ENCODE measurements at places on chromosomes 12 and 14.
A peak's percentile ranks its signal among the peaks of the same experiment; 100 is the strongest.

- H3K27me3 ChIP-seq: peaks cover 6% of the 10 kb centered on the region
- no peaks in the 10 kb centered on the region for H3K36me3 ChIP-seq
- H3K4me3 ChIP-seq: no peak overlapping the region
- no peak overlapping the region for H3K27ac ChIP-seq
Observed at GRCh38 chr14:96160913-96161310, 43.7 kb upstream of the BDKRB2 start.

- no peaks in the 10 kb centered on the region for H3K4me1 ChIP-seq
- DNase-seq: no peak
- no peaks in the 10 kb centered on the region for H3K27me3 ChIP-seq
- H3K27ac ChIP-seq: no peak overlapping the region
Observed at GRCh38 chr14:97618917-97619690, 821.9 kb downstream of the VRK1 start.

DNA sequence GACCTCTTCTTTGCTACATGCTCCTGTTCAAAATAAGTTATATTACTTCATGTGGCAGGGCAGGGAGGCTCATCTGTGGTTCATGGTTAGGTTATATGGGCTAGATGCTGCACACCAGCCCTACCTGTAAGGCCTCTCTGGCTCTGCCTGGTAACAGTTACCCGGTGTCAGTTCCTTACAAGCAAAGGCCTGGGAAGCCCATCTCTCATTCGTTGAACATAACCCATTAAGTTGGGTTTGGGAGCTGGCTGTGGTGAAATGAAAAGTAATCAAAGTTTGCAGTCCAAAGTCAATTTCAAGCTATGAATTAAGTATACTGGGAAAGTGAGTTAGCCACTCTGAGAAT is 183.2 kb downstream of the PPM1H start:
- H3K4me1 ChIP-seq: no peaks in the 10 kb centered on the region
- H3K4me3 ChIP-seq: no peak overlapping the region
- DNase-seq: no peak
- no peaks in the 10 kb centered on the region for H3K36me3 ChIP-seq
- no peak overlapping the region for H3K27ac ChIP-seq

- H3K36me3 ChIP-seq: no peaks in the 10 kb centered on the region
- no peaks in the 10 kb centered on the region for H3K27me3 ChIP-seq
- H3K4me3 ChIP-seq: no peak overlapping the region
- peaks cover 8% of the 10 kb centered on the region for H3K4me1 ChIP-seq
- no peak overlapping the region for H3K27ac ChIP-seq
Observed at GRCh38 chr12:116284396-116284795, 6.9 kb upstream of the MED13L start.

DNA sequence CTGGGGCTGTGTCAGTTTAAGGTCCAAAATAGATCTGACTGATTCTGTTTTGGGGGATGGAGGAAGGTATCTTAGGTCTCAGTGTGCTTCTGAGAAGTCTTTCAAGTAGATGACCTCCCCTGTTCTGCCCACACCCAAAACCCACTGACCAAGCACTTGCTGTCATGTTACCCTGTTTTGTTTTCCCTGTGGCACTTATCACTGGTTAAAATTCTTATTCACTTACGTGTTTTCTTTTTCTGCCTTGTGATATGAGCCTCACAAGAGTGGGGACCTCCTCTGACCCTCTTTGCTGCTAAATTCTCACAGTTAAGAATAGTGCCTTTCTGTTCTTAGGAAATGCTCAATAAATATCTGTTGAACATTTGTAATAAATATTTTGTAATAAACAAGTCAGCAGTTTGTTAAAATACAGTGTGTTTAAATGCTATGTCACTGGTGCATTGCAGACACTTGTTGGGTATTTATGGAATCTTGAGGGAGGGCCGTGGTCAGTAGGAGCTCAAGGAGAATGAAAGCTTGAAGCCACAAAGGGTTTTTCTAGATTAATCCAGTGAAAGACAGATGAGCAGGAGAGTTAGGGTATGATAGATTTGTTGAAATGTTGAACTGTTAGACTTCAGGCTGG is 20.9 kb downstream of the PLEKHA5 start:
- peaks cover 3% of the 10 kb centered on the region for H3K27me3 ChIP-seq
- H3K4me1 ChIP-seq: no peaks in the 10 kb centered on the region
- DNase-seq: no peak
- H3K36me3 ChIP-seq: no peaks in the 10 kb centered on the region
- no peak overlapping the region for H3K4me3 ChIP-seq

DNA sequence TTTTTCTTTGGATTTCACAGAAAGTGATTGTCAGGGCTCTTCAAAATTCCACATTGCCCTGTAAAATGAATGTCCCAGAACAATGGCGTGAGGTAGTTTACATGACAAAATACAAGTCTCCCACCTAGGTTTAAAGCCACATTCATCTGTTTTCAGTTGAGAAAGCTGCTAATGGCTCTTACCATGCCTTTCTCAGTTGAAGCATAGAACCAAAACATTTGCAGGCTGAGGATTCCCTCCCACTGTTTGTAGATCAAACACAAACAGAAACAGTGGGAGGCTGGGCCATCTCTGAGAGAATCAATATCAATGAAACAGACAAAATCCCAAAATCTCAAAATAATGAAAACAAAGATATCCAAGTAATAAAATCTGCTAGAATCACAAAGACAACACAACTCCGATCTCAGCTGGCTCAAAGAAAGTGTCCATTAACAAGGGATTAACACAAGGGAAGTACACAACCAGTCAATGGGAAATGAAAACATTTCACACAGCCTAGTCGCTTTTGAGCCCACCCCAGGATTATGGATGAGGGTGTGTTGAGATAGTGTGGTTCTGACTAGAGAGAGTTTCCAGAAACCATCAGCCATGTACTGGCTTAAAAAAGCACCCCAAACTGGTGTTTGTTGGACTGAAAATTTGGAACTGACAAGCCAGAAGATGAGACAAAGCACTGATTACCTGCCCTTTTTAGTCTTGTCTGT is 54.5 kb upstream of the TMEM260 start:
- peaks cover 7% of the 10 kb centered on the region for H3K27me3 ChIP-seq
- no peak overlapping the region for H3K27ac ChIP-seq
- no peaks in the 10 kb centered on the region for H3K4me1 ChIP-seq
- H3K4me3 ChIP-seq: no peak overlapping the region

GRCh38 chr12:46499901-46500300 is 127.3 kb upstream of the SLC38A2 start:
- H3K27me3 ChIP-seq: no peaks in the 10 kb centered on the region
- H3K4me3 ChIP-seq: no peak overlapping the region
- H3K4me1 ChIP-seq: peaks cover 4% of the 10 kb centered on the region
- H3K27ac ChIP-seq: no peak overlapping the region
- no peak for DNase-seq

DNA sequence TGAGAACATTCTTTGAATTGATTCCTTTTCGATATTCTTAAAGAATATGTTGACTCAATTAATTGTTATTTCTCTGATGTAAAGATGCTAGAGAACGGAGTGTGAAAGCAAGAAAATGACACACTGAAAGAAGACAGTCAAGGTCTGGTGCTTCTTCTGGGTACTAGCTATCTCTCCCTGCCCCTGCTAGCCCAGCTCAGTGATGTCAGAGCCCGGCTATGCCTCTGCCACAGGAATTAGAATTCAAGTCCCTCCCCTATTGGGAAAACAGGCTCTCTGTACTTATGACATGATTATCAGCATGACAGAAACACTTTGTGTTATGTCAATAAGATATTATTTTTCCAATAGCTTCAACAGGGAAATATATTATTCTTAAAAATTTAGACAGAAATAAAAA is 252.4 kb downstream of the KCNC2 start:
- DNase-seq: no peak
- no peaks in the 10 kb centered on the region for H3K4me1 ChIP-seq
- H3K36me3 ChIP-seq: no peaks in the 10 kb centered on the region
- H3K27ac ChIP-seq: no peak overlapping the region

- DNase-seq: no peak
- H3K36me3 ChIP-seq: no peaks in the 10 kb centered on the region
- no peaks in the 10 kb centered on the region for H3K4me1 ChIP-seq
- H3K4me3 ChIP-seq: no peak overlapping the region
Observed at GRCh38 chr12:109640961-109641360, 67.4 kb downstream of the MVK start.

DNA sequence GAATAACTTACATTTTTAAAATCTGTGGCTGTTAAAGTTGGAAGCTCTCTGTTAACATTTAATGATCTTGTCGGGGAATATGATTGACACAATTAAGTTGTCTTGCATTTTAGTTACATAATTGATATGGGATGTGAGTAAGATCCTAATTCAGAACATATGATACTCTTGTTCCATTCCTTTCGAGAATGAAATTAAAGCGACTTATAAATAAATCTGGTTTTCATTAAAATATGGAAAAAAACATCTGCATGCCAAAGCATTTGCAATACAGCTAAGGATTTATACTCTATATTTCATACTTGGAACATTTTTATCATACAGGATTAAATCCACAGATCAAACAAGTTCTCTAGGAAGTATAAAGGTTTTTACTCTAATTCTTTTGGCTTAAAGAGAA is 52.0 kb downstream of the SLC38A6 start:
- H3K27ac ChIP-seq: no peak overlapping the region
- H3K4me3 ChIP-seq: no peak overlapping the region
- H3K4me1 ChIP-seq: peaks cover 10% of the 10 kb centered on the region

DNA sequence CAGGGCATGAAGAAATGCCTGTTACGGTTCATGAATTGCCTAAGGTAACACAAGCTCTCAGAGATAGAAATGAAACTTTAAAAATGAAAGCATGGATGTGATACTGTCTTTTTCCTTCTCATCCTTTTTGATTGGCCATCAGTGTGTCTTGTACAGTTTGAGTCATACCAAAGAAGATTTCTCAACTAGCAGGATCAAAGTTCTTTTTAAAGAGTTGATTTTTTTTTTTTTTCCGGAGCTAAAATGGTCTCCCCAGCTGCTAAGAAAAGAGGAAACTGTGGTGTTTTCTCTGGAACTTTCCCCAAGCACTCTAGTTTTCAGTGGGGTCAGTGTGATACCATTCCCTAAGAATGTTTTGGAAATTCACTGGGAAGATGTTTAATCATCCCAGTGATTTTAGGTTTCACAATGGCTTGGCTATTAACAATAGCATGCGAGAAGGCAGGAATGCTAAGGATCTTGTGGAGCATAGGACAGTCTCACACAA is 105.0 kb downstream of the ETNK1 start:
- H3K27me3 ChIP-seq: peaks cover 7% of the 10 kb centered on the region
- DNase-seq: no peak
- H3K36me3 ChIP-seq: no peaks in the 10 kb centered on the region
- H3K4me3 ChIP-seq: no peak overlapping the region
- H3K4me1 ChIP-seq: no peaks in the 10 kb centered on the region

GRCh38 chr14:96634481-96634880 is 132.3 kb downstream of the PAPOLA start:
- no peaks in the 10 kb centered on the region for H3K36me3 ChIP-seq
- no peak overlapping the region for H3K27ac ChIP-seq
- H3K27me3 ChIP-seq: peaks cover 6% of the 10 kb centered on the region
- DNase-seq: no peak
- peaks cover 3% of the 10 kb centered on the region for H3K4me1 ChIP-seq

DNA sequence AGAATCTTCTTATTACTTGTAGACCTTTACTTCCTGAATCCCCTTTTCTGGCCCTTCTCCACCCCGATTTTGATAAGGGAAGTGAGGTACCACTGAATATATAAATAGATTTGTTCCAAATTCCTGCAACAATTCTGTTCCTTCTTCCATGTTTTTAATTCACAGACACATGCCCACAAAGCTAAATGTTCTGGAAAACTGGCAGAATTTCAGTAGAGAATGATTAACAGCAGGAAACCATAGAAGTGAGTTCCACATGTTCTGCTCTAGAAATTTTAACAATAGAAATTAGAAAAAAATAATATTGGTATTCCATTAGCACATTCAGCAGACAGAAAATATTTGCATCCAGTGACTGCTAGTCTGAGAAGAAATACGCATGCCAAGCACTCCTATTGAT is 139.6 kb downstream of the SLC2A13 start:
- no peak overlapping the region for H3K4me3 ChIP-seq
- H3K27me3 ChIP-seq: no peaks in the 10 kb centered on the region
- no peaks in the 10 kb centered on the region for H3K36me3 ChIP-seq
- DNase-seq: no peak
- H3K27ac ChIP-seq: no peak overlapping the region
- H3K4me1 ChIP-seq: no peaks in the 10 kb centered on the region

GRCh38 chr12:117742721-117743120 is 226.1 kb downstream of the KSR2 start:
- no peak overlapping the region for H3K4me3 ChIP-seq
- no peaks in the 10 kb centered on the region for H3K4me1 ChIP-seq
- no peak overlapping the region for H3K27ac ChIP-seq
- no peaks in the 10 kb centered on the region for H3K36me3 ChIP-seq

DNA sequence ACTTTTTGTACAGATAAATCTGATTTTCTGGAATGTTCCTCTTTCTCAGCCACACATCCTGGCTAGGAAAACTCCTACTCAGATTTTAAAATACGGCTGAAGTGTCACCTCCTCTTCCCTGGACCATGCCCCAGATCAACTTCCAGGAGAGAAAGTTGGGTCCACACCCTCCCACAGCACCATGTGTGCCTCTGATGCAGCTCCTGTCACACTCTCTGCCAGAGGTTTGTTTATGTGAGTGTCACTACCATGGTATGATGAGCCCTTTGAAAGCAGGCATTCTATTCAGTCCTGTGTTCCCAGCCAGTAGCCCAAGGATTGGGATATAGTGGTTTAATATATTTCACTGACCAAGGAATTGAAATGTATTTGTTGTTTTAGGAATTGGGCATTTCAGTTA is 287.2 kb upstream of the ATP2B1 start:
- H3K4me3 ChIP-seq: no peak overlapping the region
- H3K4me1 ChIP-seq: peaks cover 22% of the 10 kb centered on the region
- H3K36me3 ChIP-seq: no peaks in the 10 kb centered on the region
- no peak for DNase-seq

- no peaks in the 10 kb centered on the region for H3K36me3 ChIP-seq
- H3K4me1 ChIP-seq: no peaks in the 10 kb centered on the region
Observed at GRCh38 chr14:29518335-29518734, 409.3 kb downstream of the PRKD1 start.

GRCh38 chr12:89636776-89637160 is 71.9 kb downstream of the ATP2B1 start:
- no peaks in the 10 kb centered on the region for H3K27me3 ChIP-seq
- peaks cover 30% of the 10 kb centered on the region for H3K36me3 ChIP-seq
- no peak for DNase-seq
- no peak overlapping the region for H3K4me3 ChIP-seq
- peak overlapping the region; percentile 77 for H3K27ac ChIP-seq
- H3K4me1 ChIP-seq: peaks cover 19% of the 10 kb centered on the region

DNA sequence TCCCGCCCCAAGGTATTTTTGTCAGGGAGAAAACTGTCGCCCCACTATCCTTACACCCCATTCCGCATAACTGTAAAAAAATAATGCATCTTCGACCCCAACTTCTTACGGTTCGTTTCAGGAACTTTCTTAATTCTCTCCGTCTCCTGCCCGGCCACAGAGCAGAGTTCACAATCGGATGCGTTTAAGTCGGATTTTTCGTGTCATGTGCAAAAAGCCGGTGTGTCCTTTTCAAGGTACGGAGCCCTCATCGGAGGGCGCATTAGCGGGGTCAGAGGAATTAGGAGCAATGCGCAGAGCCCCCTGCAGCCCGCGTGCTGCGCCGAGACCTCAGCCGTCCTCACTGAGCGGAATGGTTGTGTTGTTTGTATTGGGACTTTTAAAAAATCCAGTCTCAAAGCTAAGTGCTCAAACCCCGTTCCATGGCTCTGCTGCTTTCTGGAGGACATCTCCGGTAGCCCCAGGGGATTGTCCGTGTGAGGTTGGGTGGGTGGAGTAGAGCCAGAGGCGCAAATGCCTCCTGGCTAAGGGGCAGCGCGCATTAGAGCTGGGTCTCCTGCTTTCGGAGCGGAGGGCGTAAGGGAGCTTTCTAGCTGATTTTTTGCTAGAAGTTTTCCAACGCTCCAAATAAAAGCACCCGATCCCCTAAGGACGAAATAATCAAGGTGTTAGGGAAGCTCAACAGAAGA is 3.9 kb upstream of the GSC start:
- H3K4me3 ChIP-seq: no peak overlapping the region
- H3K4me1 ChIP-seq: no peaks in the 10 kb centered on the region
- H3K27me3 ChIP-seq: peaks cover 22% of the 10 kb centered on the region
- no peak overlapping the region for H3K27ac ChIP-seq
- no peaks in the 10 kb centered on the region for H3K36me3 ChIP-seq
- no peak for DNase-seq
